Esophagus squamous epithelium (tissue), 5 donors: ENCODE measurements at places on chromosomes 5 and 9.

DNA sequence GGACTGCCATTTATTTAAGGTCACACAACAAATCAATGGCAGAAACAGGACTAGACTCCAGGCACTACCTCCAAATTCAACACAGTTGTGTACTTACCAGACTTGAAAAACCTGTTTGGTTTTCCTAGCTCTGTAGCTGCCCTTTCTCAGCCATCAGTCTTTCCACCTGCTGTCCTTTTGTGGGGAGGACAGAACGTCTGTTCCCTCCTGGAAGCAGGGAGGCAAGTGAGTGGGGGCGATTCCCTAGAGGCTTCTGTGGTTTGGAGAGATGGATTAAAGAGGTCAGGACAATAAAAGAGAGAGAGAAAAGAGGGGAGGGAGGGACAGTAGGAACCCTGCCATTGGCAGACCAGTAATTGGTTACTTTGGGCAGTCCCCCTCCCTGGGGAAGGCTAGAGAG is 14.7 kb downstream of the ASTN2 start:
- no peak for DNase-seq

- DNase-seq: no peak
Measured at GRCh38 chr9:13975611-13976290, 338.2 kb downstream of the NFIB start.

DNA sequence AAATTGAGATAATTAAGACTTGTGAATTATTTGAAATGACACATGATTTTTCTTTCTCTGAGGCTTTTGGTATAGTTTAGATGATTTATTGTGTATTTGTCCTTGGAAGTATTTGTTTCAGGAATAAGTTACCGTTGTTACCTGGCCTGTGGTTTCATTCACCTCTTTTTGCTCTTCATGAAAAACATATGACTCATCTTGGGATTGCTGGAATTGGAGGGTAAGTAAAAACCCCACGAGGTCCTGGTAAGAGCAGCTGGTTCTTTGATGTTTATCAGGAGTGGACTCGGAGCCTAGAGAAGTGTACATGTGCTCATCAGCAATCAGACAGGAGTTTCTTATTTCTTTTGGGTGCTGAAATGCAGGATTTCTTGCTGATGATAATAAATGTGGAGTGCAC is 275.3 kb downstream of the PSAT1 start:
- no peak for DNase-seq

- no peak for DNase-seq
Measured at GRCh38 chr5:97425511-97425910, 242.5 kb upstream of the RIOK2 start.

GRCh38 chr9:19184144-19184917 is 46.2 kb upstream of the DENND4C start:
- DNase-seq: peak; percentile 24

DNA sequence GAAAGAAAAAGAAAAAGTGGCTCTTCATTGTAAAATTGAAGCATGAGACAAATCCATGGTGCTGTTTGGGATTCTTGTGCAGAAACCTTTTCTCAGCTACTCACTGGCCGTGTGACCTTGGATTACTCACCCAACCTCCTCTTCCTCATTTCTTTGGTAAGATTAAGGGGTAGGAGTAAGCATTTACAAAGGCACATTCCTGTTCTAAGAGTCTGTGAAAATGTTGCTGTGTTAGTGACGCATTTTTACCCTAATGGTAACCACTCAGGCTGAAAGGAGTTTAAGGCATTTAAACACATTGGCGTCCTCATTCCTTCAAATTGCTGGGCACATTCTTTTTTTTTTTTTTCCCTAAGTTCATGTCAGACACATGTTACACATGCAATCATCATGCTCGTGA is 4.3 kb downstream of the RAI14 start:
- DNase-seq: no peak

GRCh38 chr5:10468256-10468655 is 26.6 kb downstream of the ROPN1L start:
- DNase-seq: no peak

DNA sequence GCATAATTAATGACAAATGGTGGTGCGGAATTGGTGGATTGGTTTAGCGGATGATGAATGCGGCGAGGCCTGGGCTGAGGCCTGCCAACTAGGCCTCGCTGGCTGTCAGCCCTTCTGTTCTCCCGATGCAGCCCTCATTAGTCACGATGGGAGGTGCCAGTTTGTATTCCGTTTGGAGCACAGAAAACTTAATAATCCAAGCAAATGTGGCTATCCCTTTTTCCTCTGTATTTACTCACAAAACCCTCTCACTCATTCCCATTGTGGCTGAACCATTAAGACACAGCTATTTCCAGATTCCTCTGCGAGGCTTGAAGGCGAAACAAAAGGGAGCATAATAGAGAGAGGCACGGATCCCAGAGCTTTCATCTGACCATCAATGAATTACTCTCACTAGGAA is 114.3 kb downstream of the MVB12B start:
- DNase-seq: no peak
